ENCODE measurements at places on chromosomes 16 and 17.

DNA sequence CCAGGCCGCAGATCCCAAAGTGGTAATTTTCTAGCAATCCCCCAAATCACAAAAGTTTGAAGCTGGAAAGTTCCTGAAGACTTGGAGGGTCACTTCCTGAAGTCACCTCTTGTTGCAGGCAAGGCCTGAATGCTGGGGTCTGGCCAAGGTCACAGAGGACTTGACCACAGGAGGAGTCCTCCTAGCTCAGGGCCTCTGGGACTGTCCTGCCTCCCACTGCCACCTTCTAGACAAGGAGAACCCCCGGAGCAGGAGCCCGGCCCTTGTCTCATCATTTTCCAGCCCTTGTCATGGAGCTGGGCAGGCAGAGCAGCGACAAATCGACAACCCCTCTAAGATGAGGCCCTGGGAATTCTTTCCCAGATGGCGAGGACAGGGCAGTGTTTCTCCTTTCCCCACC, 330 bp downstream of the CDH16 start:
- DNase-seq: no peak

DNA sequence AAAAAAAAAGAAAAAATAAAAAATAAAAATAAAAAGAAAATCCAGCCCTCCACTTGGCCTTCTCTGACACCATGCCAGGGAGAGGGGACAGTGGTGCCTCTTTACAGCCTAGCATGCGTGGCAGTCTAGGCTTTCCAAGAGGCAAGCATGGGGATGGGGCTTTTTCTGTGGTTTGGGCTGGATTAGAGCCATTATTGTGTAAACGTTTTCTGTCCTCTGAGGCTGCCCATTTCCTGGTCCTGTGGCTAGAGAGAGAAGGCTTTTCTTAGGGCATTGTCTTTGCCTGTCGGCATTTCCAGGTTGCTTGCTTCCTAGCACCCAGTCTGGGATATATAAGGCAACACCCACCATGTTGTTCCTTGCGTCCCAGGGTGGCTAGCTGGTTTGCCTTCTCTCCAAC, 2.7 kb upstream of the DHRS7B start:
- DNase-seq: no peak

DNA sequence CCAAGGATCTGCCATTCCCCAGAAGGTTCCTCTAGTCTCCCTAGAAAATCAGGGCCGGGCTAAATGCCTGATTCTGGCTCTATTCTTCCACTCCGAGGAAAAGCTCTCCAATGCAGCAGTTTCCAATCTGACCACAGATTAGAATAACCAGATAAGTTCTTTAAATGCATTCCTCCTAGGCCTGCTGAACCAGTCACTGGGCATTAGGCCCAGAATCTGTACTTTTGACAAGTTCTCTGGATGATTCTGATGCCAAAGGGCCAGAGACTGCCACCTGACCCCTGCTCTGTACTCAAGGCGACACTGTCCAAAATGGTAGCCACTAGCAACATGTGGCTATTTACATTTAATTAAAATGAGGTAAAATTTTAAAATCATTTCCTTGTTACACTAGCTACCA, 22.3 kb downstream of the MAP3K14 start:
- DNase-seq: no peak

- DNase-seq: no peak
These were observed 11.3 kb downstream of the TMC6 start for GRCh38 chr17:78117027-78117981.

- no peak for DNase-seq
These were observed 126.6 kb downstream of the ANKRD11 start for GRCh38 chr16:89363621-89364393.

DNA sequence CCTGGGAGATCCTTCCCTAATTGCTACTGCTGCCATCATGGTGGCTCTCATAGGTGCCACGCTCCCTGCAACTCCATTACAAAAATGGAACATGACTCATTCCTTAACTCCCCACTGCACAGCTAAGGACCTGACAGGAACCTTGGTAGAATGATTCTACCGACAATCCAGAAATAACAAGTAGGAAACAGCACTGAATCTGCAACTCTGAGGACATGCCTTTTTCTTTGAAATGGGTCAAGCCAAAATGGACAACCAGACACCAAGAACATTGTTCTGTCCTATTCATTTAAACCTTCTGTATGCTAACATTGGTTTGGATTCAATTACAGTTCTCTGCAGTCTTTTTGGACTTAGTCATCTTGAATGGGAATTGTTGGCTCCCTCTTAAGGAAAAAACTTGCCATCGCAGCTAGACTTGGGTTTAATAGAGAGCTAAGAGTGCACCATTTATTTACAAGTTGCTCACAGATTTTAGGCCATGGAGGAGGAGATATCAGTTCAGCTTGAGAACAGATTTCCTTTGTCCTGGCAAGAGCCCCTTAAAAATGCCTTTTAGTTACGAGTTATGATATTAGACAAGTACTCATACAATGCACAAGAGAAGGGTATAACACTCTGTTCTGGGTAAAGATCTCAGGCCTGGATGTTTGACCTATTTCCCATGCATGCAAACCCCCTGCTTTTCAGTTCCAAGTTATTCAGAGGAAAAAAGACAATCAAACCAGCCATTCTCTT, 20.9 kb upstream of the NSRP1 start:
- no peak for DNase-seq

DNA sequence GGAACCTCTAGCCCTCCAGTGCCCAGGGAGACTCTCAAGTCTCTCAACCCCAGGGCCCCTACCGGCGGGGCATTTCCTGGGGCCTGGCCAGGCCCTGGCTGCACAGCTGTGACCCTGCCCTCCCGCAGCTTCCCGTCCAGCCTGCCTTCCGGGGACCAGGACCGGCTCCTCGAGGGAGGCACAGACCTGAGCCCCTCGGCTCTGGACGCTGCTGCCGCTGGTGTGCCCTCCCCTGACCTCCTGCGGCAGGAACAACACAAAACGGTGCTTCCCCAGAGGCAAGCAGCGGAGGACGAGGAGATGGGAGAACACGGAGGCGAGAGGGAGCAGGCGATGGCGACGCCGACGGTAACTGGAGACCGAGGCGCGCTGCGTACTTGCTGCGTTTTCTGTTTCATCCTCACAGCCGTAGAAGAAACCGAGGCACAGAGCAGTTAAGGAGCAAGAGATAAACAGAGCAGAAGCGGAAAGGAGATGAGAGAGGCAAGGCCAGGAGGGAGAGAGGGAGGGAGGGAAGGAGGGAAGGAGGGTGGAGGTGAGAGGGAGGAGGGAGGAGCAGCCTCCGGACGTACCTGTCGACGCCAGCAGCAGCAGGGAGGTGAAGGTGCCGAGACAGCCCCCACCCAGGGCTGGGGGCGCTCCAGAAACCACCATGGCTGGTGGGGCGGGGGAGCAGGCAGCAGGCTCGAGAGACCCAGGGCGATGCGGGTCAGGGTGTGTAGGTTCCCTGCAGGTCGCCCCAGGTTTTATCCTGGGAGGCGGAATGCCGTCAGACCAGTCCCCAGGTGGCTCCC, at the start of gene PRSS22:
TSS of gene PRSS22 (minus strand) at position 720 of the 794 bp plus-strand sequence. CDS start at position 654, 66 bp downstream.
- DNase-seq: no peak

GRCh38 chr16:87618216-87618615, 15.9 kb downstream of the JPH3 start:
- no peak for DNase-seq

- DNase-seq: no peak
These were observed 26.3 kb upstream of the OR4D1 start for GRCh38 chr17:58121925-58122324.

- DNase-seq: no peak
These were observed 885.7 kb upstream of the CDH8 start for GRCh38 chr16:62921904-62922303.

DNA sequence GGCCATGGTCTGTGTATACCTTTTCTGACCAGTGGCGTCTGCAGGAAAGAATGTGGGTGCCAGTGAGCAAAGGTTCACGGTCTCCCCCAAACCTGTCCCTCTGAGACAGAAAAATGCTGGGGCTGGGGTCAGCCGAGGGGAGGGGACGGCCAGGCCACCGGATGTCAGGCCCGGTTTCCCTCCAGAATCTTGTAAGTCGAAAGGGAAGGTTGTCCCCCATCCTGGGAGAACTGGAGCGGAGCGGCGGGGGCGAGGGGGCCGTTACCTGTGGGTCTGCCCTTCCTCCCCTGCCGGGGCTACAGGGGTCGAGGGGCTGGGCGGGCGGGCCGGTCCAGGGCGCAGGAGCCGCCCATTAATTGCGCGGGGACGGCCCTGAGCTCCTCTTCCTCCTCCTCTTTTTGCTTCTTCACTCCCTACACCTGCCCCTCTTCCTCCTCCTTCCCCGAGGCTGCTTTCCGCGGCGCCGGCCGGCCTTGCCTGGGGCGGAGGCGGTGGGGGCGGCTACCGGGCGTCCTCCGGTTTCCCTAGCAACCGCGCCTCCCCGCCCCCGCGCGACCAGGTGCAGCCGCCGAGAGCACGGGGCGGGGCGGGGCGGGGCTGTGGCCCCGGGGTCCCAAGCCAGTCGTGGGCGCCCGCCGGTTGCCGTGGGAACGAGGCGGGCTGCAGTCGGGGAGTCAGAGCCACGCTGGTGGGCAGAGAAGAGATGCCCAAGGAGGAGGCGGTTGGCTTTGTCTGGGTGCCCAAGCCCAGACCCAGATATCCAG, at the start of gene MARCHF10:
TSS of gene MARCHF10 (minus strand) at position 503 of the 764 bp plus-strand sequence. CDS start 6,579 bp downstream, outside the sequence.
- no peak for DNase-seq

GRCh38 chr17:39064374-39064773, 87.1 kb downstream of the PLXDC1 start:
- no peak for DNase-seq

DNA sequence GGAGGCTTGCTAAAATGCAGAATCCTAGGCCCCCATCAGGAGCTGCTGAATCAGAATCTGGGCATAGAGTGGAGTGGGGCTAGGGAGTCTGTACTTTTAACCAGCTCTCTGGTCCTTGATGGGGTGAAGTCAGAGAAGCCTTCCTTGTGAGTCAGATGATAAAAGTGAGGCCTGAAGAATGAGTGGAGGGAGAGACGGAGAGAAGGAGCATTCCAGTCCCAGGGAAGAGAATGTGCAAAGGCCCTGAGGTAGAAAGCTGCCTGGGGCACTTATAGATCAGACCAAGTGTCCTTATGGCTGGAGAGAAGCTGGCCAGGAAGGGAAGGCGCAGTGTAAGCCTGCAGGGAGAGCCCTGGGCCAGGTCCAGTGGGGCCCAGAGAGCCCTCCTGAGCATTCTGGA, 235.1 kb upstream of the NLRP1 start:
- DNase-seq: no peak

DNA sequence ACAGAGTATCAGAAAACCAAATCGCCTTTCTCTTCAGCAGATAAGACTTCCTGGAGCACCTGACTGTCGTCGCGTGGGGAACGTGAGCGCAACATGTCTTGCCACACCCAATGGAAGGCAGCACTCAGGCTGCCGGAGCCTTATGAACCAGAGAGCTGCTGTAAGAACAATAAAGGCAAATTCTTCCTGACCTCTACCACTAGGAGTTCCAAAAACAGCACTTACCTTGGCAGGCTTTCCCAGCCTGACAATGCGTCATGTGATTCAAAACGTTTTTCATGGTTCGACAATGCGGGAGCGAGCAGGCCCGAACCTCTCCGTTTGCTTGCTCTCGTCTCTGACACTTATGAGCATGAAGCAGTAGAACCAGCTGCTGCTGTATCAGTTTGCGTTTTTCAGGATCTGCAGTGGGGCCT, 75.8 kb upstream of the TRAP1 start:
- no peak for DNase-seq

- DNase-seq: no peak
These were observed 25.9 kb downstream of the RNF43 start for GRCh38 chr17:58391302-58391984.

GRCh38 chr16:55120826-55121225, 190.2 kb downstream of the IRX5 start:
- no peak for DNase-seq

DNA sequence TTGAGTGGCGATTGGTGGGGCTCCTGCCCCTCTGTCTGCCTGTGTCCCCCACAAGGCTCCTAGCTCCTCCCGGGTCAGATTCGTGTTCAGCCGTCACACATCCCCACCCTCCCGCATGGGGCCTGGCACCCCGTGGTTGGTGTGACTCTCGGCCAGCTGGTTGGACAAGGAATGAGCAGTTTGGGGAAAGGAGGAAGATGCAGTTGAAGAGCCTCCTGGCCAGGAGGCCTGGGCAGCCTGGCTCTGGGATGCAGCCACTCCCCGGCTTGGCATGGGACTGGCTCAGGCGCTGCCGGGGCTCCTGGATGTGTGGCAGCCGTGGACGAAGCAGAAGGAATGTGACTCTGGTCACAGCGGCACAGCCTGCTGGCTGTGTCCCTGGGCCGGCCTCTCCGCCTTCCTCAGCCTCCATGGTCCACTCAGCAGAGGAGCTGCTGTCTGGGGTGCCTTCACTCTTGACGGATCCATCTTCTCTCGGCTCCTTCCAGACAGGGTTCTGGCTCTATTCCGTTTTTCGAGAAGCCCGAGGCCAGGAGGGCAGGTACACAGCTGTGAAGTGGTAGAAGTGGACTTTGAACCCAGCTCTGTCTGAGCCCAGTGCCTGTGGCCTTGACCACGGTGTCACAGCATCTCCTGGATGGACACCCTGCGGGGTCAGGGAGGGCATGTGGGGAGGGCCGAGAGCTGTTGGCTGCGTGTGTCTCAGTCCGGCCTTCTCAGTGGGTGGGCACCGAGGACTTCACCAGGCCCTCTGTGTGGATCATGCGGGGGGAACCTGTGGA, 2.1 kb downstream of the TRAF7 start:
- no peak for DNase-seq

DNA sequence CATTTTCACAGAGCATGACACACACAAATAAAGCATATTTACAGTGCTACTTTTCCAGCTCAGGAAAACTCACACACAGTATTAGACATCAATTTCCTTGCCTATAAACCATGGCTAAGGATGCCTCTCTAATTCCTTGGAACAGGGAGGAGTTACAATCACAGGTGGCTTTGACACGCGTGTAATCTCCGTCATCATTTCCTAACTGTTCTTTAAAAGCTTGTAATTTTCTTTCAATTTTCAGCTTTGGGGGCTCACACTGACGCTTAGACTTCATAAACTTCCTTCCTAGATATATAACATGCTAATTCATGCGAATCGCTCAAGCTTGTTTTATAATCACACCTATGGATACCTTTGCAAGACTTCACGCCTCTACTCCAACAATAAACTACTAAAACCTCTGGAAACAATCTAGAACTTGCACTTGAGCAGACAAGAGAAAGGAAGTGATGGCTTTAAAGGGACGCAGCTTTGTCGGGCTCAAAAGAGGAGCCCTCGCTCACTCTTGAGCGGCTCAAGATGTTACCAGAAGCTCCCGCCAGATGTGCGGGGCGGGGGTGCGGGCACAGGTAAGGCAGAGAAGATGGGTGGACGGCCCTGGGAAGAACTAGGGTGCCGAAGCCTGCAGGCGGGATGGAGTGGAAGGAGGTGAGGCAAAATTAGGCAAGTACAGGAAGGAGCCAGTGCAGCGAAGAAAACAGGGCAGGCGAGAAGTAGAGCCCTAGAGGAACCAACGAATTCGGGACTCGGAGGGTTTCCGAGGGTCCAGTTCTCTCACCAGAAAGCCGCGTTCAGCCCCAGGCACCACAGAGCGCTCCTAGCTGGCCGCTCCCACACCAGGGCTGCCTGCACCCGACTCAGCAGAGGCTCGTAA, 631 bp downstream of the RETREG3 start:
- DNase-seq: no peak

- DNase-seq: no peak
These were observed 18.7 kb upstream of the ANKRD40CL start for GRCh38 chr17:50785946-50786570.

DNA sequence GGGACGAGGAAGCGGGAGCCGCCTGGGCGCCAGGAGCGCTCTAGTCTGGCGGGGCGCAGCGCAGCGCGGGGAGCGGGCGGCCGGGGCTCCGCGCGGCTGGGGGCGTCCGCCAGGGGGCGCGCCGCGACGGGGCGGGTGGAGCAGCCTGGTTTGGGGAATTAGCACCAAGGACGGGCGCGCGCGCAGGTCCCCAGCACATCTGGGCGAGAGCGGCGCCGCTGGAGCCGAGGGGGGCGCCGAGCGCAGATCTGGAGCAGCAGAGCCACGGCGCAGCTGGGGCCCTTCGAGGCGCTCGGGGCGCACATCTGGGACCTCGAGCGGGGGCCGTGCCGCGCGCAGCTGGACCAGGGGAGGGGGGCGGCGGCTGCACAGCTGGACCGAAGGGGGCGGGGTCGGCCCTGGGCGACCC, at the start of gene NXPH3:
TSS of gene NXPH3 (plus strand) at position 193 of the 409 bp plus-strand sequence. CDS start 349 bp downstream, outside the sequence.
- no peak for DNase-seq
